ENCODE measurements at places on chromosomes 4 and X.

- DNase-seq: peak; percentile 91
These were observed at the start of gene CDKN2AIP for GRCh38 chr4:183444214-183445096. Gene CDKN2AIP (plus strand): TSS chr4:183444636. CDS start chr4:183444798, 162 bp downstream.

DNA sequence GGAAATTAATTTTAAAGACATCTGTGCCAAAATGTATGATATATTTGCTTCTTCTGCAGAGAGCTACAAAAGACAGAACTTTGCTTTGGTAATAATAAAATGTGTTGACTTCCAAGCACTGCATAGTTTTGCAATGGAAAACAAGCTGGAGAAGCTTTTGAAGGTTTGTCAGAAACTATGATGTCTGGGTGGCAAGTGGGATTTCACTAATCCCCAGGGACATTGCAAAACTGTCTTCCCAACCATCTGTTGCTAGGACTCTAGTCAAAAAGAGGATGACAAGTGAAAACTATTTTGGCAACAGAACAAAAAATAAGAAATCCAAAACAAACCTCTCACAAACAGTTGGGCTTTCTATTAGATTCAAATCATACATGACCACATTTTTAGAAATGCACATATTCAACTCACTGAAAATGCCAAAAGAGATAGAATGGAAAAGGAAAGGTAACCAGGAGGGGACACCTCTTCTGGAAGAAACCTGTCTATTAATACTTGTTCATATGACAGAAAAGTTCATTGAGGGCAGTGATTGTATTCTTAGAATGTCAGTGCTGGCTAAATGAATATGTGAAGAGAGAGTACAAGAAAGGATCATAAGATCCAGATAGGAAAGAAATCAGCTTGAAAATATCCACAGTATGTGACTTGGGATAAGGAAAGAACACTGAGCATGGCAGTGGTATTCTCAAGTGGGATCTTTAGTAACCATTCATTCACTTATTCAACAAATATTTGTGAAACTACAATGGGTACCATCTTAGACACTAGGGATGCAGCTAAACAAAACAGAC lies 228.0 kb downstream of the RASL11B start:
- peak; percentile 45 for DNase-seq

DNA sequence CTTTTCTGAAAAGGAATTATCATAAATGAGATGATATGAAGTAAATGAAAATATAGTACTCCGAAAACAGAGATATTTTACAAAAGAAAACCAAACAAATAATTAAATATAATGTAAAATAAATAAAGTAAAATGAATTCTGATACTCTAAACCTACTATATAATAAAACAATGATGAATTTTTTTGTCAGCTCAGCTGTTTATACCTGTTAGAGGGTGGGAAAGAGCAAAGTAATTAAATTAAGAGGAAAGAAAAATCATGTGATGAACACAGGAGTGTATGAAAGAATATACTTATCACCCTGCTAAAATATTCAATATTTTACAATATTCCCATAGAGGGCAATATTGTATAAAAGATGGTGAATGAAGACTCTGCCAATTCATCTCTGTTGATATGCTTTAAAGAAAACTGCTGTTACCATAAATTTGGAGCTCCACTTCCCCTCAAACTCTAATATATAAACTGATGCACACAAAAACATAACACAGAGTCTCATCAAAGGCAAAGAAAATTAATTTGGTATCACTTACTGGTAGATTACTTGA lies 6.5 kb upstream of the NDST4 start:
- no peak for DNase-seq

DNA sequence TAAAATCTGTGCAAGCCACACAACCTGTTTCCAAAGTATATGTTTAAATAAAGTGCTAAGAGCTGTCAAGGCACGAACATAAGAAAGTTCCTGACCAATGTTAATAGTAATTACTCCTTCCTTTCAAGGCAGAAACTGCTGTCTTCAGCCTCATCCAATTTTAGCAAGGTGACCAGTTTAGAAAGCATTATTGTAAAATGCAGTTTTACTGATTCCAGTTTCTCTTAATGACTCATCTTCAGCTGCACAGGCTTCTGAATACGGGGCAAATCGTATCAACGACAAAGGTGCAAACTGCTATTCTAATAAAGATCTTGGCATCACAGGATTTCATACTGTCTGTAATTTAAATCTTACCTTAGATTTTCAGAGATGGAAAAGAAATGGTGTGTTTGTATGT lies 87.5 kb downstream of the PPP3CA start:
- DNase-seq: no peak

GRCh38 chrX:57918750-57919436 lies 8.6 kb upstream of the ZXDA start:
- DNase-seq: peak; percentile 10

GRCh38 chrX:920234-920799 lies 289.7 kb downstream of the SHOX start:
- peak; percentile 52 for DNase-seq

GRCh38 chr4:143358923-143359643 lies 22.4 kb downstream of the GAB1 start:
- peak; percentile 87 for DNase-seq

DNA sequence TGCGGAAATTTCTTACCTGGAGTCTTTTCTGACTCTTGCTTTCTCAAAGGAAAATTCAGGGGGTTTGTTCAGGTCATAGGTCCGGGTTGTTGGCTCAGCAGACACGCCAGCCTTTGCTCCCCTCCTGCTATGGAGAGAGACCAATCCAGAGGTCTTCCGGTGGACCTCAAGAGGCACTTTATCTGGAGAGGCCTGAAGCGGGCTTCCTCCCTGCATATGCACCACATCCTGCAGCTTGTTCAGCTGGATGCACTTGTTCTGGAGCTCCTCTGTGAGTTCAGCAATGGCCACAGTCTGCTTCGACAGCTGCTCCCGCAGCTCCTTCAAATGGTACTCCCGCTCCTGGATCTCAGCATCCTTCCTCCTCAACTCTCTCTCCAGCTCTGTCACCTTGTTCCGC lies 10.5 kb downstream of the PRKG2 start:
- no peak for DNase-seq

GRCh38 chr4:6123976-6124375 lies 76.4 kb downstream of the JAKMIP1 start:
- DNase-seq: no peak

DNA sequence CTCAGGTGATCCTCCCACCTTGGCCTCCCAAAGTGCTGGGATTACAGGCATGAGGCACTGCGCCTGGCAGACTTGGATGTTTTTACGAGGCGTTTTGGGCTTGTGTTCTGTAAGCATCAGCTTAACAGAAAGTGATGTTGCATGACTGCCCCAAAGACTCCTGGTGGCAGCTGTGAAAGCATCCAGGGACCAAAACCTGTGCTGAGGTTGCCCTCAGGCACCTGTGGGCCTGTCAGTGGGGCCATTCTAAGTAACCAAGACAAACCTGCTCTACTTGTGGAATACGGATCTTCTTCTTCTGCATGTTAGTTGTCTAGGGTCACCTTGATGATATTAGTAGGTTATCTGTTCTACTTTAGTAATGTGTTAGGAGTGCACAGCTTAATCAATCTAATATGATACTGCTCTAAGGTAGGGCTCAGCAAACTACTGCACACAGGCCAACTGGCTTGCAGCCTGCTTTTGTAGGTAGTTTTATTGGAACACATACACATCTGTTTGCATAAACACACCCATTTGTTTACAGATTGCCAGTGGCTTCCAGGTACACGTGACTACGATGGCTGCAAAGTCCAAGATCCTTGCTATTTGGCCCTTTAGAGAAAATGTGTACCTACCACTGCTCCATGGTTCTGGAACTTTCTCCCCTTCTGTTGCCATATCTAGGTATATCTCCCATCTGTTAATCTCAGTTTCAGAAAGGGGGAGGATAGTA lies 136.7 kb downstream of the GPR143 start:
- no peak for DNase-seq

GRCh38 chrX:111349101-111349500 lies 62.9 kb downstream of the DCX start:
- no peak for DNase-seq

DNA sequence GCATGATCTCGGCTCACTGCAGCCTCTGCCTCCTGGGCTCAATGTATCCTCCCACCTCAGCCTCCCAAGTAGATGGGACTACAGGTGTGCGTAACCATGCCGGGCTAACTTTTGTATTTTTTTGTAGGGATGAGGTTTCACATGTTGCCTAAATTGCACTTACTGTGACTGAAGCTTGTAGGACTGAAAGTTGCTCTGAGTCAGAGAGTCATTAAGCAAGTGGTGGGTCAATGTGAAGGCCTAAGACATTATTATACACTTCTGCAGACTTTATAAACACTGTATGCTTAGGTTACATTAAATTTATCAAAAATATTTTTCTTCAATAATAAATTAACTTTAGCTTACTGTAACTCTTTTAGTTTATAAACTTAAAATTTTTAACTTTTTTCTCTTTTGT lies 170.2 kb downstream of the FAT4 start:
- peak; percentile 18 for DNase-seq

GRCh38 chr4:87305562-87305961 lies 17.1 kb downstream of the HSD17B13 start:
- no peak for DNase-seq
